Fibroblast of upper back skin (primary cell): ENCODE measurements at places on chromosomes 1 and 21.

- DNase-seq = no peak
Measured at GRCh38 chr1:175364424-175365076, 172.0 kb upstream of the KIAA0040 start.

DNA sequence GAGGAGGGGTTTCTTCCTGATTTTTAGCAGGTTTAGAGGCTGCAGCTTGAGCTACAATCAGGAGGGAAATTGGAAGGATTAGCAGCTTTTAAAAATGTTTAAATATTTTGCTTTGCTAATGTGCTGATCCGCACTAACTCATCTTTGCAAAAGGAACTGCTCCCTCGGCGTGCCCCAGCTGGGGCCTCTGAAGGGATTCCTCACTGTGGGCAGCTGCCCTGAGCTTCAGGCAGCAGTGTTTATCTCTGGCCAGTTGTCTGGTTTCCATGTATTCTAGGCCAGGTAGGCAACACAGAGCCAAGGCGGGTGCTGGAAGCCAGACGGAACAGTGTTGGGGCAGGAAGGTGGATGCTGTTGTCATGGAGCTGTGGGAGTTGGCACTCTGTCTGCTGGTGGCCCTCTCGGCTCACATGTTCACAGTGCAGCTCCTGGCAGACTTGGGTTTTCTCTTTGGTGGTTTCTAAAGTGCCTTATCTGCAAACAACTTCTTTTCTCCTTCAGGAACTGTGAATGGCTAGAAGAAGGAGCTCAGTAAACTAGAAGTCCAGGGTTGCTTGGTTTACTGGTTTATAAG, 18.9 kb downstream of the NECAP2 start:
- DNase-seq = no peak

GRCh38 chr1:23578311-23578996, 19.2 kb upstream of the ID3 start:
- DNase-seq = no peak

DNA sequence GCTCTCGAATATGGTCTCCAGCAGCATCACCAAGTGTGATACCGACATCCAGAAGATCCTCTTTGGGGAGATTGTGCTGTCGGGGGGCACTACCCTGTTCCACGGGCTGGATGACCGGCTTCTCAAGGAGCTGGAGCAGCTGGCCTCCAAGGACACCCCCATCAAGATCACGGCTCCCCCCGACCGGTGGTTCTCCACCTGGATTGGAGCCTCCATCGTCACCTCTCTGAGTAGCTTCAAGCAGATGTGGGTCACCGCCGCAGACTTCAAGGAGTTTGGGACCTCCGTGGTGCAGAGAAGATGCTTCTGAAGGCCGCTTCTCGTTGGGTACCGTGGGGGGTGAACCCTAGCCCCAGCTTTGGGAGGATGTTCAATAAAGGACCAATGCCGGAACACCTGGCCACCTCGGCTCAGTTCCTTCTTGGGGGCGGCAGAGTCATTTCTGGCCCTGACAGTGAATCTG, 1.3 kb downstream of the ACTRT2 start:
- DNase-seq = no peak

- no peak for DNase-seq
Measured at GRCh38 chr1:114756009-114756892, 1.5 kb downstream of the CSDE1 start.

- DNase-seq = no peak
Measured at GRCh38 chr1:45612941-45613579, 10.8 kb downstream of the CCDC17 start.

- no peak for DNase-seq
Measured at GRCh38 chr1:226578946-226579578, 30.5 kb downstream of the STUM start.

DNA sequence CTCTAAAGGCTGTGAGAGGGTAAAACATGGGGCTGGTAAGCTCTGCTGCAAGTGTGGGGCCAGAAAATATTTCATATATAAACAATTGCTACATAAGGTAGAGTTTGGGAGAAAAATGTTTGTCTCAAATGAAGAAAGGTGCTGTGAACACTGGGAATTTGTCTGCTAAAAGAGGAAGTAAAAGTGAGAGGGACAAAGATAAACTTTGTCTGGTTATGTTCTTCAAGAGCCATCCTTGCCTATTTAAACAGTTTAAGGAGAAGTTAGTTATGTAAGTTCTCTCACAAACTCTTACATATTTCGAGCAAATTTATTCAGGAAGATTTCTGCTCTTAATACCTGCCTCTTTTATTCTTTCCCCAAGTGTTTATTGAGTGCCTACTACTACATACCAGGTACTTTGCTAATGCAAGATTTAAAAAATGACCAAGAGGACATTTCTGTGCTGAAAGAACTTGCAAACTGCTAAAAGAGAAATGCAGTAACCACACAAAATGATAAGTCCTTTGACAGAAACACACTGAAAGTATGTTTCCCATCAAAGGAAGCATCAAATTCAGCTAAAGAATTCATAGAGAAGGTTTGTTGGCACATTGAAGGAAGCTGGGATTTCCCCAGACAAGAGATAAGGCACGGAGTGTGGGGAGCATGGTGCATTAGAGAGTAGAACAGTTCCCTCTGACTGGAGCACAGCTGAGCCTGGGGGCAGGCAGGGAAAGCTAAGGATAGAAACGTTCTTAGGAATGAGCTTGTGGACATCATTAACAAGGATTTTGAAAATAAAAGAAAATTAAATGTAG, 549.1 kb downstream of the PTBP2 start:
- peak; percentile 27 for DNase-seq

DNA sequence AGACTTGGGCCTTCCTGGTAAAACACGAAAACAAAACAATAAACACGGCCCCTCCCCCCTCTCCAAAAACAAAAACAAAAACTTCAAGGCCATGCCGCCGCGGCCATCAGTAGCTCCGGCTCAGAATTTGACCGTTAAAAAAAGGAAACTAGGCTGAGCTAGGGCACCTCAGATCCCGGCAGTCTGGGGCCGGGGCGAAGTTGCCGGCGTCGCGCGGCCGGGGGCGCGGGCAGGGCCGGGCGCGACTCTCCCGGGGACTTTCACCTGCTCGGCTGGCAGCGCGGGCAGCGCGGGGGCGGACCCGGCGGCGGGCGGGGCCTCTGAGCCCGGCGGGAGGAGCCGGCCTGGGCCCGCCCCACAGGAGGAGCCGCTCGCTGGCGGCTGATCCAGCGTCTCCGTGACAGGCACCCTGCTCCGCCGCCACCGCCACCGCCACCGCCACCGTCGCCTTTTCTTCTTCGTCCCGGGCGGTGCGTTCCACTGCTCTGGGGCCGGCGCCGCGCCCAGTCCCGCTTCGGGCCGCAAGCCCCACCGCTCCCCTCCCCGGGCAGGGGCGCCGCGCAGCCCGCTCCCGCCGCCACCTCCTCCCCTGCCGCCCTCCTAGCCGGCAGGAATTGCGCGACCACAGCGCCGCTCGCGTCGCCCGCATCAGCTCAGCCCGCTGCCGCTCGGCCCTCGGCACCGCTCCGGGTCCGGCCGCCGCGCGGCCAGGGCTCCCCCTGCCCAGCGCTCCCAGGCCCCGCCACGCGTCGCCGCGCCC, at the start of gene NOS1AP:
Gene NOS1AP (plus strand): TSS at position 358 of the 760 bp plus-strand sequence. CDS start 487 bp downstream, outside the sequence.
- peak; percentile 26 for DNase-seq

- no peak for DNase-seq
Measured at GRCh38 chr1:46996659-46997281, 26.7 kb upstream of the CYP4X1 start.

DNA sequence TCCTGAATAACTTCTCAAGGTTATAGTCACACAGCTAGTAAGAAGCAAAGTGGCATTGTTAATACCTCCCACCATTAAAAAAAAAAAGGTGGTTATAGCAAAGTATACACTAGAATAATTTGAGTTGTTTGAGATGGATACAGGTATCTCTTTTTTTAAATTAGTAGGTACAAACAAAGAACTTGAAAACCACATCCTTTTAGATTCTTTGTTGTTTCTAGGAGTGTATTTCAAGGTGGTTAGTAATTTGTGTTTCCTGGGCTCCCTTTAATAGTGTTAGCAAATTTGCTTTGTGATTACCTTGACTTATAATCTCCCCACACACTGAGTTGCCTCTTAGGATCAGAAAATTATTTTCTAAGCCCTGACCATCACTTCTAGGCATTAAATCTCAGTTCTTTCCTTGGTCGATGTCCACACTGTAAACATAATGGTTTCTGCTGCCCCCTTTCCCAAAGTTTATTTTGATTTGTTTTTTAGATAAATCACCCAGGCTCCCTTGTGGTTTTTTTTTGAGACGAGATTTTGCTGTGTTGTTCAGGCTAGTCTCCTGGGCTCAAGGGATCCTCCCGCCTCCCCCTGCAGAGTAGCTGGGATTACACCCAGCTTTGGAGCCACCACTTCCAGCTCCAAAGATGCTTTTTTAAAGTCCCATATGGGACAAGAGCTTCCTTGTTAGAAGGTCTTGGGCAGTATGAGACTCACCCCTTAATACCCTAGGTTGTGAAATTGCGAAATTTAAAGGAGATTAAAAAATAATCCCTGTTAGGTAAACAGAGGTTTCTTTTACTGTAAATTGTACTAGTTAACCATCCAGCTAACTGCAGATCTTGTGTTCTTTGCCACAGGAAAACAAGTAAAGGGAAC, 6.2 kb downstream of the AKIRIN1 start:
- no peak for DNase-seq

- no peak for DNase-seq
Measured at GRCh38 chr1:77057994-77058585, 161.1 kb downstream of the PIGK start.

DNA sequence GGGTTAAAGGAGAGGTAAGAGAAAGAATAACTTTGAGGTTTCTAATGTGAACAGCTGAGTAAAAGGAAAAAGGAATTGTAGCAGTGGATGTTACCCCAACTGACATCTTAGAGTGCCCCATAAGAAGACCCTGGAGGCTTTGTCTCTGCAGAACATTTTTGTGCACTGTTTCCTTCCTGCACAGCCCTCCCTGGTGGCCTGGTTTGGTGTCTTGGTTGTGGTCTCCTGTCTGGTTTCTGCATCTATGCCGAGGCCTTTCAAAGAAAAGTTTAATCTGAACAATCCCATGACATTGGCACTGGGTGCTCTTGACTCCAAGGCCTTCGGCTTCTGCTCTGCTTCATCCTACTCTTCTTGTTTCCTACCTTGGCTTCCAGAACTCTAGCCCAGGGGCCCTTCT, 57.8 kb downstream of the RHOU start:
- no peak for DNase-seq

DNA sequence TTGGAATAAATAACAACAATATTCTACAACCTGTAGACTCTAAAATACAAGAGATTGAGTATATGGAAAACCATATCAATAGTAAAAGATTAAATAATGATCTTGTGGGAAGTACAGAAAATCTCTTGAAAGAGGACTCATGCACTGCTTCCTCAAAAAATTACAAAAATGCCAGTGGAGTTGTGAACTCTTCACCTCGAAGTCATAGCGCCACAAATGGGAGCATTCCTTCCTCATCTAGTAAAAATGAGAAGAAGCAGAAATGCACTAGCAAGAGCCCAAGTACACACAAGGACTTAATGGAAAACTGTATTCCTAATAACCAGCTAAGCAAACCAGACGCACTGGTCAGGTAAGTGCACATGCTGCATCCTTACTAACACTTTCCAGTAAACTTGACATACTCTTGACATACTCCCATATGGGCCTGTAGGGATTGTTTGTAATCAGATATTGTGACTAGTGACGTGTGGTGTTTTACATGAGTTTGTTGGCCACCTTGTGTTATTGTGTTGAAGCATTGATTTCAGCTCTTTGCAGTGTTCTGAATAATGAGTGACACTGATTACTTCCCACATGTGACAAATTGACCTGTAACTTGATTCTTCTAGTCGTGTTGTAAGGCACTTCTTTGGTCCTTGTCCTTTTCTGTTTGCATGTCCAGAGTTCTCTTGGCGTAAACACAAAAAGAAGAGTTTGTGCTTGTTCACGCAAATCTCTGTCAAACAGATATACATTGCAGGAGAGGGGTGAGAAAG, 28.0 kb downstream of the MACO1 start:
- peak; percentile 37 for DNase-seq

DNA sequence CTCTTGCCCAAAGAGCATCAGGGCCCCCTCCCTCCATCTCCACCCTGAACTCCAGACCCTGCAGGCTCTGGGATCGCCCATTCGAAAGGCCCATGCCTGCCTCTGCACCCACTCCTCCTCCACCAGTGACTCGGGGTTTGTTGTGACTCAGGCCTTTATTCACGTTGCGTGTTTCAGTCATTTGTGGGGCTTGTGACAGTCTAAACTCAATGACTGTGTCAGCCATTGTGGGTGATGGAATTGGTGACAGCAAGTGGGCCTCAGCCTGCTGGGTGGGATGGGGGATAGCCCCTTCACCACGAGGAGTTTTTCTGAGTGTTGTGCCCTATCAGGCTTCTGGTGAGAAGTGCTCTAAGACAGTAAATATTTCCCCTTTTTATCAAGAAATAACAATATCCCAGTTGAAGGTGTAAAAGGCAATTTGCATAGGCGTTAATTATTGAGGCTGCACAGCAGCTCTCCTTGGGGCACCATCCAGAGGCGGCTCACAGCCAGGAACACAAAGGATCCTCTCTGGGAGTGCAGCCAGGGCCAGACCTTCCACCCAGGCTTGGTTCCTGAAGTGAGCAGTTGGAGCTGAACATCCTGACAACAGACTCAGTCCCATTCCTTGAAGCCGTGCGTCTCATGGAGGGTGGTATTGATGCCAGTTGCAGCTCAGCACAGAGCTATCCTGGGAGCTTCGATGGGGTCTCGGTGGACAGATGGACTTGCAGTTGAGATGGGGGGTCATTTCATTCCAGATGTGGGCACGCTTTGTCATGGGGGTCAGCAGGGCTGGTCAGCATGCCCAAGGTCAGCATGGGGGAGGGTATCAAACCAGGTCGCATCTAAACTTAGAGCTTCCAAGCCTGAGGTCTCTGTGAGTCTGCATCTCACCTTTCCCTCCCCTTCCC, 135.6 kb upstream of the CACNA1E start:
- no peak for DNase-seq

GRCh38 chr1:13950637-13951036, 250.6 kb downstream of the PRDM2 start:
- DNase-seq = no peak

DNA sequence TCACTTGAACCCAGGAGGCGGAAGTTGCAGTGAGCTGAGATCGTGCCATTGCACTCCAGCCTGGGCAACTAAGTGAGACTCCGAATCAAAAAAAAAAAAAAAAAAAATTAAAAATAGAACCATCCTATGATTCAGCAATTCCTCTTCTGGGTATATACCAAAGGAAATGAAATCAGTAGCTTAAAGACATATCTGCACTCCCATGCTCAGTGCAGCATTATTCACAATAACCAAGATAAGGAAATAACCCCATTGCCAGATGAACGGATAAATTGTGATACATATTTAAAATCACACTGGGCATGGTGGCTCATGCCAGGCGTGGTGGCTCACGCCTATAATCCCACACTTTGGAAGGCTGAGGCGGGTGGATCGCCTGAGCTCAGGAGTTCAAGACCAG, 23.8 kb downstream of the ALDH9A1 start:
- DNase-seq = no peak

DNA sequence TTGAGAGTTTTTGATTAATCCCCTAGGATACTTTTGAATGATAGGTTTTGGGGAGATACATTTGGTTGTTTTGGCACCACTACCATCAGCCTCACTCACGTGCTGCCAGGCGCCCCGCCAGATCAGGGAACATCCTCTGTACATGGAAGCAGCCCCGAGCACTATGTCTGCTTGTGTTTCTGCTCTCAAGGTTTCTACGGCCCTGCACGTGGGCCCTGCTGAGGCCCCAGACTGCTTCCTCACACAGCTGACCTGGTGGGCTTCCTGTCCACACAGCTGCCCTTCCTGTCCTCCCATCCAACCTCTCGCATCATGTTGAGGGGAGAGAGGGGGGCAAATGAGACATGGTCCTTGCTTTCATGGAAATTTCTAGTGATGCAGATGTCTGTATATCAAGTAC, 20.0 kb downstream of the ADARB1 start:
- no peak for DNase-seq

GRCh38 chr1:155715777-155716176, 26.9 kb downstream of the DAP3 start:
- DNase-seq = no peak

GRCh38 chr1:91754816-91755580, 131.0 kb downstream of the TGFBR3 start:
- peak; percentile 88 for DNase-seq
